ENCODE measurements at places on chromosomes 7 and 10.

GRCh38 chr10:123517426-123517825, 148.7 kb upstream of the GPR26 start:
- no peak for DNase-seq

DNA sequence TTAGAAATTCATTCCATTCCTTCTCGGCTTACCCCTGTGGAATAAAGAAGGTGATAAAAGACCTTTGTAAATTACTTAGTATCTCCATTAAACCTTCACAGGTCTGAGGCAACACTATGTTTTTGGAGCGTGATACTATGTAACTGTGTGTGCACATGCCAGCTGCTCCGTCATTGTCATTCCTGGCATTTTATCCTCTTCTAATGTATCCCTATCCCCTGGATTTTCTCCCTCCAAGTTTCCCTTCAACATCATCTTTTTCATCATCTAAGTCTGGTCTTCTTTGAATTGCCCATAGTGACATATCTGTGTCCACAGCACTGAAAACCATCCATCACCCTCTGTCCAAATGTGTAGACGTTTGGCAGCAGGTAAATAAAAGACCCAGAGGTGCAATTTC, 125.7 kb downstream of the TEX36 start:
- DNase-seq = no peak

- no peak for DNase-seq
These were observed 42.4 kb downstream of the WIPI2 start for GRCh38 chr7:5232485-5232837.

GRCh38 chr10:5623081-5623748, 43.2 kb downstream of the ASB13 start:
- DNase-seq = peak; percentile 90

- no peak for DNase-seq
These were observed 239.6 kb upstream of the ETV1 start for GRCh38 chr7:14229047-14229446.

- DNase-seq = no peak
These were observed 10.0 kb upstream of the SERPINE1 start for GRCh38 chr7:101116898-101117297.

DNA sequence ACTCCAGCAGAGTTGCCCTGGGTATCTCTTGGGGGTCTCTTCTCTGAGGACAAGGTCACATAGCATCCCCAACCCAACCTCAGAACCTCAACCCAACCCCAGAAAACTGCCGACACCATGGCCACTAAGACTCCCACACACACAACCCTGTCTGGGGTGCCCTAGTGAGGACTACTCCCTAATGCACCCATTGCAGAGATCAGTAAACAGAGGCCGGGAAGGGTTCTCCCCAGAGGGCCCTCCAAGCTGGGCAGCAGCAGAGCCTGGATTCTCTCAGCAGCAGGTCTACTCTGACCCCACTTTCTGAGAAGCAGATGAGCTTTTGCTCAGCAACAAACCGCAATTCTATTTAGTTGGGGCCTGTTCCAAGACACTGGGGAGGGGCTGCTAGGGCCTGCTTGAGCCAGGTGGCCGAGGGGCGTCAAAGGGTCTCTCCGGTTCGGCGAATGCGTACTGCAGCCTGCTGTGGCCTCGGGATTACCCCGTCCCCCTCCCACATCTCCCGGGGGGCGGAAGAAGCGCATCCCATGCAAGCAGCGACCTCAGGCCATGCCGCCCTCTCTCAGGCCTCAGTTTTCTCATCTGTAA, 828 bp downstream of the OGDHL start:
- DNase-seq = no peak

- DNase-seq = no peak
These were observed 10.7 kb downstream of the PTF1A start for GRCh38 chr10:23202779-23203178.

- DNase-seq = no peak
These were observed 182.2 kb downstream of the PHF14 start for GRCh38 chr7:11155883-11156282.

- no peak for DNase-seq
These were observed 1.1 kb upstream of the DNAAF5 start for GRCh38 chr7:725223-726005.

DNA sequence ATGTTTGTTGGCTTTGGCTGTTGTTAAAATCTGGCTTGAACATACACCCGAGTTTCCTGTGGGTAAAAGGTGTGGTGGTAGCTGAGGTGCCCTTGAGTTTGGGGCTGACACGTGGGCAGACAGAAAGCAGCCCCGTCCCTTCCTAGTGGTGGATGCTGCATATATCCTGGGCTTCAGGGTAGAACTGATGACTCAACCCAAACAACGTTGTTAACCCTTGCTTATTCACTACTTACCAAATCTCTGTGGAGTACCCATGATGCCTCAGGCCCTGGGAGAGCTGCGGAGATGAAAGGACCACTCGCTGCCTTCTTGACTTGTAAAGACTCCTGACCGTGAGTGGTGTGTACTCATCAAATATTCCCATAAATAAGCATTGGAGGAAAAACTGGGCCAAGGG, 245.1 kb downstream of the RAB11FIP2 start:
- no peak for DNase-seq

DNA sequence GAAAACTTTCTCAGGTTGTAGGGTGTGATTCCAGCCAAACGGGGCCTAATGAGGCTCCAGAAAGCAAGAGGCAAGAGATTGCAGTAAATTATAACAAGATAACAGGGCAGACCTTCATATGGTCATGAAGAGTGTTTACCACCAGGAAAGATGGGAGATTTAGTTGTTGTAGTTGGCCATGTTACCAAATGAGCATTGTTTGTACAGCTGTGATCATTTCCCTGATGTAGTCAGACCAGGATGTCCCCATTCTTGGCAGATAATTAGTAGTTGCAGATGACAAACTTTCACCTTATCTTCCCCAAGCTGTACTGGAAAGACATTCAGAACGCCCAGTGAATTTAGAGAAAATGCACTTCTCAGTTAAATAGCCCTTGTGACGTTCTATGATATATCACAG, 630.8 kb downstream of the ANKRD7 start:
- DNase-seq = no peak

- no peak for DNase-seq
These were observed 12.5 kb downstream of the ADK start for GRCh38 chr10:74163319-74164068.

- DNase-seq = no peak
These were observed 108.2 kb downstream of the HIP1 start for GRCh38 chr7:75630549-75630948.

DNA sequence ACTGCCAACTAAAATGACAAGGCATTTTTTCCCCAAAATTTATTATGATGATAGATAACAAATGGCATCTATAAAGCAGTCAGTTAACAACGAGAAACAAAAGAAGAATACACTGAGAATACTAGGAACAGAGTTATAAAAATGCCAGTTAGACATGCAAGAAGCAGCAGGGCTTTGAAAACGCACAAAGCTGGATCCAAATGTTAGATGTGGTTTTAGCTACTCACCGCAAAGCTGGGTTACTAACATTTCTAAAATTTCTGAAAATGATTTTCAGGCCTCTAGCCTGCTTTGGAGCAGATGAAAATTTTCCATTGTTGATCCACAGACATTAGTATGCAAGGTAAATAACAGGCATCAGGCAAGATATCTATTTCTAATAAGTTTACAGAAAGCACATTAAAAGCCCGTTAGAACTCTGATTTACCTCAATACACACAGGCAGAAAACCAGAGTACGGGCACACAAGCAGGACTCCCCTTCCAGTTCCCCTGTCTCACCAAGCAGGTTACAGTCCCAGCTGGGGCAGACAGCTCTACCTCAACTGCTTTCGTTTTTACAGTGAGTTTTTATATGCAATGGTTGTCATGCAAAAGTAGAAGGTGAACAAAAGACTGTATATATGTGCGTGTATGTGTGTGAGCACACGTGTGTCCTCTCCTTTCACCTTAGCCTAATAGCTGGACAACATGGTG, 37.9 kb downstream of the GLI3 start:
- DNase-seq = no peak

DNA sequence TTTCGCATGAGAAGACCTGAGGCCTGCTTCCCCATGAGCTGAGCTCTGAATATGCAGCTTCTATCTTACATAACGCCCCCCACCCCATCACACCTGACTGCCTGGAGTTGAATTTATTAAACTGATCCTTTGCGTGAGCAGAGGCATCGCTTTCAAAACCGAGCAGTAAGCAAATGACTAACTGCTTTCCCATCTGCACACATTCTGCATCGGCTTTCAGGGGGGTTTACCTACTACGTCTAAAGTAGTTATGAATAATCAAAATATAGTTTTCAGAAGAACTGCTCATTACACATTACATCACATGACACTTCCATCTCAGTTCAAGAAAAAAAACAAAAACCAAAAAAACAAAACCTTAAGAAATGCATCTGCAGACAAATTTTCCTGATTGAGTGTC, 54.7 kb upstream of the EGR2 start:
- DNase-seq = no peak

DNA sequence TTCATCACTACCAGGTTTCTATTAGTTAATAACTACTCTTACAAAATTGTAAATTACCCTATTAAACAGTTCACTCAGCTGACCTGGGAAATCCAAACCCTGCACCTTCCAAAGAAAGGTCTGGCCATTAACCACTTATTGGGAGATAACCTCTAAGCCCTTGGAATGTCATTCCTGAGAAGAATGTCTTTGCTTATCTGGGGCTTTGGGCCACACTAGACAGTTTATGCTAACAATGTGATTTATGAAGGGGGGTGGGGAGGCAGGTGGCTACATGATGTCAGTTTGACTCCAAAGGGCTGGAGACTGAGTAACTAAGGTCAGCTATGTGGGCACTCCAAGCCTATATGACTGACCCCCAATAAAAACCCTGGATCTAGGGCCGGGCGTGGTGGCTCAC, 50.7 kb downstream of the AKR1D1 start:
- no peak for DNase-seq

GRCh38 chr10:79097021-79097872, 28.5 kb downstream of the ZMIZ1 start:
- peak; percentile 52 for DNase-seq

DNA sequence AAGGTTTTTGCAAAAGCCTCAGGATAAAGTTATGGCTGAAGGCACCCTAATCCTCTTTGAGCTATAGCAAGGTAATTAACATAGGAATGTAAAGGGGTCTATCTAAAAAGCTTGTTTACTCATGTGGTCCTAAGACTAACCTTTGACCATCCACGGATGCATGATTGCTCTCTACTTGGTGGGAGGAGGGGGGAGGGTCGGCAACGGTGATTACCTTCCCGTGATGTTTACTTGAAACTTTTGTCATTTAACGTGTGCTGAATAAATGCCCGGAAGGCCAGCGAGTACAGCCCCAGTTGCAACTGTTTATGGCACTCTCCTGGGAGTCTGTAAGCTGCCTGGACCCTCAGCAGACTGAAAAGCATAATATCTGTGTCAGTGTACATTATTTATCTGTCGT, 78.9 kb upstream of the GPR22 start:
- no peak for DNase-seq

DNA sequence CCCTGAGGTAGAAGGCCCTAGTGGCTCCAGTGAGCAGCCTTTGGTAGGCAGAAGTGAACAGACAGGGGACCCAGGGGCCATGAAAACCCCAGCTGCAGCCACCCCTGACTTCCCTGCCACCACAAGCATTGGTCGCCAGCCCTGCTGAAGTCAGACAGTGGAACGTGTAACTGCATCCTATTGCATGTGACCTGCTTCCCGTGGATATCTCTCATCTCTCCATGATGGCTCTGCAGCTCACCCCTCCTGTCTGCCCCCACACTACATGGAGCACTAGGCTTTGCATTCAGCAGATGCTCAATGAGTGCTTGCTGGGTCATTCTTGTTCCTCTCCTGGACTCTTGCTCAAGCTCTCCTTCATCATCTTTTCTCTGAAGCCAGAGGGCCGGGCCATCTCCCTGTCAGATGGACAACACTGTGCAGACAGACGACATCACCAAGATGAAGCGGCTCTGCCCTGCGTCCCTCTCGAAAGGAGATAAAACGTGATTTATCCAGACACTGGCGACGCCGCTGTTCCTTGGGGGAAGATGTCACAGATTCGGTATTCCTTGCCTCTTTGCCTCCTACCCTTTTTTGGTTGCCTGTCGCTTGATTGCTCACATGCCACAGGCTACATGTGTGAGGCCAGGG, 117.5 kb downstream of the SH3PXD2A start:
- DNase-seq = no peak

GRCh38 chr10:62637249-62638061, 167.1 kb upstream of the ADO start:
- DNase-seq = no peak

DNA sequence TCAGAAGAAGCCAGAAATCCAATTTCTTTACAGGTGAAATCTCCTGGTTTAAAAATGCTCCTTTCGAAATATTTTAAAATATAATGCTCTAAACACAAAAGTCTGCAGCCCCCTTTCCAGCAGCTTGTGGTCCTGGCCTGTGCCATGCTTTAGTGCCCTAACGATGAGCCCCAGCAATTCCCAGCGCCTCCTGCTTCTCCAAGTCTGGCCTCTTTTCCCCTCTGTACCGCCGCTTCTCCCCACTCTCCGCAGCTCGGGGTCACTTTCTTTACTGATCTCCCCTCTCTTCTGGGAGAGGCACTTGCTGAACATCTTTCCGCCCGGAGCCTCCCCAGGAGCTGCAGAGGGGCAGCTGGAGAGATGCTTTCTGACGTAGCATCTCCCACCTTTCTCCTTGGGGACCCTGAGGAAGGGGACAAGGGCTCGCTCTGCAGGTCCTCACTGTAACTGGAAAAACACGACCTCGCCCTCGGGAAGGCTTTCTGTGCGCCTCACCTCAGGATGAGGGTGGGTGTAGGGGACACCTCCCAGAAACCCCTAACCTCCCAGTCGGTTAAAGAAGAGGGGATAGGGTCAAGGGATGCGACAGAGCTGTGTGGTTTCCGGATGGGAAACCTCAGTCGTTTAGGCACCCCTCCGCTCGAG, 565 bp upstream of the INA start:
- DNase-seq = no peak

- no peak for DNase-seq
These were observed 2.3 kb upstream of the PAPSS2 start for GRCh38 chr10:87657371-87657770.

DNA sequence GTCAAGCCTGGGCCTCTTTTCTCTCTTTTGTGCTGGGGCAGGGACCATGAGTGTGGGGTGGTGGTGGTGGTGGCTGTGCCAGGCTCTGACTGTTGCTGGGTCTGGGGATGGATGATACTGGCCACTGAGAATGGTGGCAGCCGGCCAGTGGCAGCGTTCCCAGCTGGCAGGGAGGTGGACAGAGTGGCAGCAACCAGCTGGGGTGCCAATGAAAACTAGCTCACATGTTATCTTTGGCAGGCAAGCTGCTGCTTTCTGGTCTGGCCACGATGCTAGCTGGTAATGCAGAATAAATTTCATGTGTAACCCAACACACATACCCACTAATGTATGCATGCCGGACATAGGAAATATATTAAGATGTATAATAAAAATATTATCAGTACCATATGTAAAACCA, 95.0 kb upstream of the SLC26A5 start:
- peak; percentile 75 for DNase-seq

- no peak for DNase-seq
These were observed 867.3 kb downstream of the TYW1 start for GRCh38 chr7:67863911-67864310.
